ENCODE measurements at places on chromosomes 4 and X.

GRCh38 chr4:89171176-89171805, 60.0 kb downstream of the TIGD2 start:
- no peaks in the 10 kb centered on the region for H3K4me1 ChIP-seq
- no peak for DNase-seq
- H3K4me3 ChIP-seq: no peak overlapping the region
- H3K27me3 ChIP-seq: no peaks in the 10 kb centered on the region

GRCh38 chrX:71922686-71923085, 12.0 kb downstream of the NHSL2 start:
- no peaks in the 10 kb centered on the region for H3K27me3 ChIP-seq
- H3K4me1 ChIP-seq: no peaks in the 10 kb centered on the region
- no peak overlapping the region for H3K27ac ChIP-seq
- H3K36me3 ChIP-seq: no peaks in the 10 kb centered on the region

DNA sequence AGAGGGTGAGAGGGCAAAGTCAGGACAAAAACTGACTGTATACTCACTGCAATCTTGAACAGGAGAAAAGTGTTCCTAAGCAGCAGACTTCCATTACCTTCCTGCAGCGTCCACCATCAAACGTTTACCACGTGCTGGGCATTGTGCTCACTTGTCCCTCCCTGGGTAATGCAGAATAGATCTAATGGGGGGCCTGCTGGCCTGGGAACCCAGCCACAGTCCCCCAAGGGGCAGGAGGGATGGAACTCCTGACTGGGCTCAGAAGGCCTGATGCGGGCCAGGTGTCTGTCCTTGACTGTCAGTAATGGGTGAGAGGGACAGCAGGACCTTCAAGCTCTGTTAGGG, 37.6 kb upstream of the FAM156A start:
- peak overlapping the region; percentile 92 for H3K27ac ChIP-seq
- peaks cover 15% of the 10 kb centered on the region for H3K4me1 ChIP-seq
- H3K36me3 ChIP-seq: no peaks in the 10 kb centered on the region
- DNase-seq: no peak
- H3K4me3 ChIP-seq: peak overlapping the region; percentile 57
- H3K27me3 ChIP-seq: no peaks in the 10 kb centered on the region

DNA sequence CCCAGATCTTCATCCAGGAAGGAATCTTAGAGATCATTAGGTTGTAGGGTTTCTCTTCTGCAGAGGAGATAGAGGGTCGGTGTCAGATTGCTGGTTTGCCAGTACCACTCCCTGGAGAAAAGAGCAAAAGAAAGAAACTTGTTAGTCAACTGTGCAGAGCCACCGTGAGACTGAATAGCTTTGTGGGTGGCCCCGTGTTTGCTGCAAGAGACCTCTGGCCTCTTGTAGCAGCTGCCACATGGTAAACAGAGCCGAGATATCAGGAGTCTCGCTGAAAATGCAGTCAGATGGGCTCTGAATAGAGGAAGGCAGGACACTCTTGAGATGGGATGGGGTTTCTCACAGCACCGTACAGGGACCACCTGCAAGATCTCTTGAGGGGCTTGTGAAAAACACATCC, 149.7 kb downstream of the PTTG2 start:
- H3K27me3 ChIP-seq: no peaks in the 10 kb centered on the region
- no peaks in the 10 kb centered on the region for H3K36me3 ChIP-seq
- H3K27ac ChIP-seq: no peak overlapping the region
- H3K4me1 ChIP-seq: peaks cover 47% of the 10 kb centered on the region

- H3K4me3 ChIP-seq: no peak overlapping the region
- H3K36me3 ChIP-seq: no peaks in the 10 kb centered on the region
- peaks cover 58% of the 10 kb centered on the region for H3K27me3 ChIP-seq
- DNase-seq: no peak
These were observed 1.9 kb downstream of the FRMD7 start for GRCh38 chrX:132125906-132126305.

GRCh38 chr4:8261851-8262535, 7.6 kb upstream of the HTRA3 start:
- DNase-seq: no peak
- no peaks in the 10 kb centered on the region for H3K36me3 ChIP-seq
- no peaks in the 10 kb centered on the region for H3K27me3 ChIP-seq
- no peak overlapping the region for H3K27ac ChIP-seq
- no peak overlapping the region for H3K4me3 ChIP-seq

DNA sequence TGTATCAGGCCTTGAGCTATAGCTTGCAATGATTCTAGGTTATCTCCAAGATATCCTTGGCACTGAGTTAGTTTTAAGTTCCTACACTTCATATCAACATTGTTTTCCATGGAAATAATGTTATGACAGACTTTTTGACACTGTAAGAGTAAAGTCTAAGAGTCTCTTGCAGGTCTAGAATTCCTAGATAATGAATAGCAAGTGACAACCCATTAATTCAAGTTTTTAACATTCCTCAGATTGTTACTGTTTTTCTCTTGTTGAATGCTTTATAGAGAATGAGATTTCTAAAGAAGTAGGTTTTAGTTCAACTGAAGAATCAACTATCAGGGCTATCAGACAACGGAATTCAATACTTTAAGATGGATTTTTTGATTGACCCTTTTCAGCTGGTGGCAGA, 276.1 kb downstream of the PPP3CA start:
- no peak overlapping the region for H3K4me3 ChIP-seq
- no peaks in the 10 kb centered on the region for H3K36me3 ChIP-seq
- H3K27me3 ChIP-seq: no peaks in the 10 kb centered on the region
- H3K4me1 ChIP-seq: no peaks in the 10 kb centered on the region

DNA sequence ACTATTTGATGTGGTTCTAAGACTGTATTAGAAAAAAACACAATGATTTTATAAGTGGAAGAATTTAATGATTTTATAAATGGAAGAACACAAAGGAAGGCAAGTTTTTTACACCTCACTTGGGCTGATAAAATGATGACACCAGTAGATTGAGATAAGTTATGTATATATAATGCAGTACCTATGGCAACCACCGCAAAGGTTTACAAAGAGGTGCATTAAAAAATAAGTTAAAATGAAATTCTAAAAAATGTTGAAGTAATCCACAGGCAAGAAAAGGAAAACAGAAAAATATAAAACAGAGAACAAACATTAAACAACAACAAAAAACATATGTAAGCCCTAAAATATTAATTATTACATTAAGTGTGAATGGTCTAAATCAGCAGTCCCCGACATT, 490.9 kb upstream of the AADAT start:
- H3K4me1 ChIP-seq: no peaks in the 10 kb centered on the region
- no peaks in the 10 kb centered on the region for H3K36me3 ChIP-seq
- H3K4me3 ChIP-seq: no peak overlapping the region
- no peak for DNase-seq
- H3K27ac ChIP-seq: no peak overlapping the region

DNA sequence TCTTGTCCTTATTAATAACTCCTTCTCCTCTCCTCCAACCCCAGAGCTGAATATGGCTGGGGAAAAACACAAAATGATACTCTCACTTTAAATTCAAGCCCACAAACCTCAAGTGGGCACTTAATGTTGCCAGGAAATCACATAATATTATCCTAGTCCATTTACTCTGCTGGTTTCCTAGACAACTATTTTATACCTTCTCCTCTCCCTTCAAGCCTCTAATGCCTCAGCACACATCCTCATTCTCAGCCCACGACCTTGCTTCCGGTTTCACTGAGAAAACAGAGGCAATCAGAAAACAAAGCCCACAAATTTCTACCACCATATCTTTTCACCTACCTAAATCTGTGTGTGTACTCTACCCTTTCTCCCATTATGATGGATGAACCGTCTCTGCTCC, 12.1 kb upstream of the CLCN5 start:
- no peaks in the 10 kb centered on the region for H3K27me3 ChIP-seq
- no peak overlapping the region for H3K4me3 ChIP-seq
- H3K36me3 ChIP-seq: no peaks in the 10 kb centered on the region
- H3K4me1 ChIP-seq: no peaks in the 10 kb centered on the region
